Ecto neural progenitor cell (in vitro differentiated cells): ENCODE measurements at places on chromosomes 7 and 10.
A peak's percentile ranks its signal among the peaks of the same experiment; 100 is the strongest.

GRCh38 chr7:84548366-84549365, 354.1 kb upstream of the SEMA3A start:
- no peak for DNase-seq

DNA sequence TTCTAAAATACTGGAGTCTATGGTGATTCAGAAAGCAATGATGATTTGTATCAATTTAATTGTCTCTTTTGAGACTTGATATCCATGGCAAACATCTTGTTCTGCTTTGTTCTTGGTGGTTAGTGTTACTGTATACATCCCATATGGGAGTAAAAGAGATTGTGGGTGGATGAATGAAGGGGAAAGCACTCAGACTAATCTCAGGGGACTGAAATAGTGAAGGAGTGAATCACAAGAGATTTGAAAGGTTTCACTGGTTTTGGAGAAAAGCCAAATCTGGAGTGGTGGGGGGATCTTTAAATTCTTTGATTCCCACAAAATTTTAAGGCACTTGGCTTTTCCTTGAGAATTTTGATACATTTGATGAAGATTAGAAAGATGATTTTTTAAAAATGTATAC, 369.4 kb downstream of the INHBA start:
- DNase-seq, result no peak

DNA sequence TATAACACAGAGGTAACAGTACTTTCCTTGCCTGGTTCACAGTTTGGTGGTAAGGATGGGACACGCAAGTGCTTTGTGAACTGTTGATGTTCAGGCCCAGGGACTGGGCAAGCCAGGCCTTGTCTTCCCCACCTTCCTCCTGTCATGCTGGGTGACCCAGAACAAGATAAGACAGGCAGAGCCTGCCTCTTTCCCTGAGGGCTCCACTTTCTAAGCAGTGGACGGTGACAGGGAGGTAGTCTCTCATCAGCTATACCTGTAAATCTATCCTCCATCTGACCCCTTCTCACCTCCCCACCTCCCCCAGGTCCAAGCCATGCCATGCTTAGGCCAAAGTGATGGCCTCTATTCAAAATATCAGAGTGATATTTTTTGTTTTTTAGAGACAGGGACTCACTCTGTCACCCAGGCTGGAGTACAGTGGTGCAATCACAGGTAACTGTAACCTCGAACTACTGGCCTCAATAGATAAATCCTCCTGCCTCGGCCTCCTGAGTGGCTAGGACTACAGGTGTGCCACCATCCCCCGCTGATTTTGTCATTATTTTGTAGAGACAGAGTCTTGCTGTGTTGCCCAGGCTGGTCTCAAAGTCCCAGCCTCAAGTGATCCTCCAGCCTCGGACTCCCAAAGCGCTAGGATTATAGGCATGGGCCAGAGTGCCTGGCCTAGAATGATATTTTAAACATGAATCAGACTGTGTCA, 42.8 kb downstream of the PDLIM1 start:
- no peak for DNase-seq

GRCh38 chr7:133735222-133735621, 391.9 kb upstream of the LRGUK start:
- DNase-seq, result no peak

- DNase-seq, result no peak
Measured at GRCh38 chr10:10777279-10777678, 240.4 kb upstream of the CELF2 start.

DNA sequence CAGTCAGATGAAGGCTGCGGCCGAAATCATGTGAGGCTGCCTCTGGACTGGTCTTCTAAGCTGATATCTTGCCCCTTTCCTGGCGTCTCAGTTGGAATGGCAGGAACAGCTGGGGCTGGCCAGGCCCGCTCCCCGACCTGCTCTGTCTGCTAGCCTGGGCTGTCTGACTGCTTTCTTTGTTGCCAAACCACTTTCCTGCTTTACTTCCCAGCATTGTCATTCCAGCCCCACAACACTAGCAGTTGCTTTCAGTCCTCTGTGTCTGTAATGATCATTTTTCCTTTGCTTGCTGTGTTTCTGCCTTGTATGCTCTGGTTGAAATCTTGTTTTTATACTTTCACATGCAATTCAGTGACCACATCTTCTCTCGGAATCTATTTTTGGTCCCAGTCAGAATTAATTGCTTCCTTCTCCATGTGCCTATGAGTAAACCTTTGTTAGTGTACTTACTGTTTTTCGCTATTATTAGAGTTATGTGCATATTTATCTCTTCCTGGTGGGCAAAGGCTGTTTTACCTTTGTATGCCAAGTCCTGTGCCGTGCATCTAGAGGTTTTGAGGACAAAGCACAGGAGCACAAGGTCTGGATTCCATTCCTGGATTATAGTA, 21.6 kb downstream of the PRPF18 start:
- DNase-seq, result no peak

DNA sequence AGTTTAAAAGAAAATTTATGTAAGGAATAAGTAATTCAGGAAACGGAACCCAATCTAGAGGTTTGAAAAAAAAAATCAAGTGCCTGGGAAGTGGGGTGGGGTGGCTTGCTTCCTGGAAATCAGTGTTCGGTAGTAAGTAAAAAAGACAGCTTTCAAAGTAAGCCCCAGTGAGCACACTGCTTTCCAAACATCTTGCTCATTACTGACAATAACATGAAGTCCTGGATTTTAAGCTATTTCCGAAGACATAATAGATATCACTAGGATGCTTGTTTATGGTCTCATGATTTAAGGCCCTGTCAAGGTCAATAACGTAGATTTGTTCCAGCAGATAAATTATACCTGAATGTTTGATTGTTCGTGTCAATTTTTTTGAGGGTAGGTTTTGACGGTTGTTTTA, 1.3 kb downstream of the STAMBPL1 start:
- no peak for DNase-seq

DNA sequence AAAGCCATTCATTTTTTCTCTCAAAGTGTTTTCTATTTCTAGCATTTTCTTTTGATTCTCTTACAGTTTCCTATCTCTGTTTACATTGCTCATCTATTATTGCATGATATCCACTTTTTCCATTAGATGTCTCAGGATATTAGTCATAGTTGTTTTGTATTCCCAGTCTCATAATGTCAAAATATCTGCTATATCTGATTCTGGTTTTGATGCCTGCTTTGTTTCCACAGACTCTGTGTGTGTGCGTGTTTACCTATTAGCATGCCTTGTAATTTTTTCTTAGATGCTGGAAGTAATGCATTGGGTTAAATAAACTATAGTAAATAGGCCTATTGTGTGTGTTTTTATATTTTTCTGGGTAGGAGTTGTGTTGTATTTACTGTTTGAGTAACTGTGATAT, 1126.3 kb downstream of the SORCS1 start:
- DNase-seq, result no peak

GRCh38 chr7:120588416-120588815, 269.5 kb downstream of the TSPAN12 start:
- no peak for DNase-seq

DNA sequence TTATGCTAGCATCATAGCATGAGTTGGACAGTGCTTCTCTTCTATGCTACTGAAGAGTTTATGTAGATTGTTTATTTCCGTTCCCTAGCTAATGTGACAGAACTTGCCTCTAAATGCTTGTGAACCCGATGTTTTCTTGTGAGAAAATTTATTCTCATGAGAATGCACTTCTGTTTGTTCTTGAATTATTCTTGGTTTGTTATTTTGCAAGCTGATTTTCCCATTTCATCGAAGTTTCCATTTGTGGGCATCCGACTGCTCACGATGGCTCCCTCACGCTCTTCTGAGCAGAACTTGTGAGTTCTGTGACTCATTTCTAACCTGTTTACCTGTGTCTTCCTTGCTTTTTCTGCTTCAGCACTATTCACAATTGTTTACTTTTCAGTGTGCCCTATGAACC, 59.9 kb downstream of the WDFY4 start:
- no peak for DNase-seq

DNA sequence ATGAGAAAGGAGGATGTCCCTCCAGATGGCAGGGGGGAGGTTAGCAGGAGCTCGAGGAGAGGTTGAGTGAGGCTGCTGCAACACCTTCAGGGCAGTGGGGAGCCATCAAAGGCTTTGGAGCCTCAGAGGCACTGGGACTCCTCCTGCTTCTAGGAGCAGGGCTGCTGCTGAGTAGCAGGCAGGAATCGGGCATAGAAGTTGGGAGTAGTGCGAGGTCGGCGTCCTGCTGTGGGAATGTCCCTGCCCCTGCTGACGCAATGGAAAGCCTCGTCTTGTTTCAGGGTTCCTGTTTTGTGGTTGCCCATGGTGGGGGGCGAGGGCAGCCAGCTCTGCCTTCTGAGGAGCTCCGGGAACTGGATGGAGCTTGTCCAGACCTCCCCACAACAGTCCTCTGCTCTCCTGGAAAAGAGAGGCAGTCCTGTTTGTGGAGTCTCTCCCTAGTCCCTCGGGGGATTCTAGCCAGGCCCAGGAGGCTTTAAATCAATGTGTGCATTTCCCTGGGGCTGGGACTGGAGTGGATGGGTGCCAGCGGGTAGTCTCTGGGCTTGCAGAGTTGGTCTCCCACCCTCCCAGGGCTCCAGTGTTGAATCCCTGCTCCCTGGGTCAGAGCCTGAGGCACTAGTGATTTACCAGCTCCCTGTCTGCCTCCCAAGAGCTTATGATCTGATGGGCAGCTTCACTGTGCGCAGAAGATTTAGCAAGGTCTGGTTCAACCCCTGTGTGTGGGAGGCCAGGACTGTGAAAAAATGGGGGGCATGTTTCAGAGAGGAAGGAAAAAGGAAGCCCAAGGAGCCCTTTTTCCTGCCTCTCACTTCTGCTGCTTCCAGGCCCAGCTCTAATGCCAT, 98.7 kb upstream of the PPIF start:
- no peak for DNase-seq

GRCh38 chr10:103897241-103897774, 20.7 kb downstream of the STN1 start:
- no peak for DNase-seq

- DNase-seq, result no peak
Measured at GRCh38 chr10:115050375-115051010, 42.7 kb upstream of the ATRNL1 start.

DNA sequence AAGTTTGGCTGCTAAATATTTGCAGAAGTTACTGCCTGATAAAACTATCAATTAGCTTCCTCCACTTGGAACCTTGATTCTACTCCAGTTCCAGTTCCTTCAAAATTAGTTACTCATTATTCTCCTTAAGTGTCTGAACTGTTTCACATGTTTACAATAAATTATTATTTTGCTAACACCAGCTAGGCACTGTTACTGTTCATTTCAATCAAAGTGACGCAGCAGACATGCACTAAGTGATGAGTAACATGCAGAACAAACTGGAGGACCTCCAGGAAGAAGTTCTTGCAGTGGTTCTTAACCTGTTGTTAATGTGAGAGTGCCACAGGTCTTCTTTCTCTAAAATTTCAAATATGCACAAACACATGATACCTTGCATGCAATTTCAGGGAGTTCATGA, 491.8 kb upstream of the SEMA3A start:
- no peak for DNase-seq

DNA sequence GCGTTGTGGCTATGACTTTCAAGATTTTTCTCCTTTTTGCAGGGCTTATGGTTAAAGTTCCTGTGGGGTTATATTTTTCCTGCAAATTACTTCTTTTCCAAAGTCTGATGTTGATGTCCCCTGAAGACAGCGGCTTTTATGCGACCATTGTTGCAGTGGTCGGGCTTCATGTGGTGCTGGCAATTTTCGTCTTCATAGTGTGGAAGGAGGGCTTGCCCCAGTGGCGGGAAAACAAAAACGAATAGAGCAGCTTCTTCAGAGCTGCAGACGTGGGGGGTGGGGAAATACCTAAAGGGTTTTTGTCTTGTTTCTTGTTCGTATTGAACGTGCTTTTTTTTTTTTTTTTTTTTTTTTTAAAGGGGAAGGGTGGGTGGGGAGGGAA, 53.8 kb downstream of the MCMBP start:
- DNase-seq, result peak; percentile 67

DNA sequence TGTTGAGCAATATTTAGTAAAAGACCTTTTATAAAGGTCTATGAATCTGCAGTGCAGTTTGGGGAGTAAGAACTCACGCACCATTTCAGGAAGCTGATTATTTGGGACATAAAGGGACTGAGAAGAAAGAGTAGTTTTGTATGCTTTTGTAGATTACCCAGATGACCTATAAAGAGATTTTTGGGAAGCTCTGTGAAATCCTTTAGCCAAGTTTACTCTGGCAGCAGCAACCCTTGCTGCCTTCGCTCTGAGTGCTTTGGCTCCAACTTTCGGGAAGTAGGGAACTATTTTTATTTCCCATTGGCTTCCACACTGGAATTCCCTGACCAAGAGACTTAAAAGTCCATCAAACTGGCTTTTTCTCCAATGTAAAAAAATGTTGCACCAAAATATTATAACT, 1110.1 kb upstream of the PHF14 start:
- no peak for DNase-seq

GRCh38 chr7:6650086-6650485, 13.0 kb downstream of the ZNF316 start:
- DNase-seq, result no peak

GRCh38 chr7:72538147-72538546, 126.0 kb upstream of the CALN1 start:
- no peak for DNase-seq

DNA sequence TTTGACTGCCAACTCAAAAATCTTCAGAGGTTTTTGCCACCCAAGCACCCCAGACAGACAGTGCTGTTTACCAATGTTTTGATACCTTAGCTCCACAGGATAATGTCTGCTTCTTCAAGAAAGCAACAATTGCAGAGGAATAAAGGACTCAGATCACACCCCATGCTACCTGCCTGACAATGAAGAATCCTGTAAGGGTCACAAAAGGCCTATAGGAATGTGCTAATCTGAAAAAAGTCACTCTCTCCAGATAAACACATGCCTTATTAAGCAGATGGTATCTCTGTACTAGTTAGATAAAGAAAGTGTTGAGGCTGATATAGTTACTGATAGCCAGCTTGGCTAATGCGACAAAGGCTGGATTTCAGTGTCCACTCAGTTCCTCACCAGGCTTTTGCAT, 1076.7 kb upstream of the SORCS1 start:
- DNase-seq, result no peak

- peak; percentile 79 for DNase-seq
Measured at GRCh38 chr7:55593515-55594318, 21.4 kb upstream of the VOPP1 start.

- no peak for DNase-seq
Measured at GRCh38 chr10:119233821-119234220, 26.4 kb downstream of the GRK5 start.

DNA sequence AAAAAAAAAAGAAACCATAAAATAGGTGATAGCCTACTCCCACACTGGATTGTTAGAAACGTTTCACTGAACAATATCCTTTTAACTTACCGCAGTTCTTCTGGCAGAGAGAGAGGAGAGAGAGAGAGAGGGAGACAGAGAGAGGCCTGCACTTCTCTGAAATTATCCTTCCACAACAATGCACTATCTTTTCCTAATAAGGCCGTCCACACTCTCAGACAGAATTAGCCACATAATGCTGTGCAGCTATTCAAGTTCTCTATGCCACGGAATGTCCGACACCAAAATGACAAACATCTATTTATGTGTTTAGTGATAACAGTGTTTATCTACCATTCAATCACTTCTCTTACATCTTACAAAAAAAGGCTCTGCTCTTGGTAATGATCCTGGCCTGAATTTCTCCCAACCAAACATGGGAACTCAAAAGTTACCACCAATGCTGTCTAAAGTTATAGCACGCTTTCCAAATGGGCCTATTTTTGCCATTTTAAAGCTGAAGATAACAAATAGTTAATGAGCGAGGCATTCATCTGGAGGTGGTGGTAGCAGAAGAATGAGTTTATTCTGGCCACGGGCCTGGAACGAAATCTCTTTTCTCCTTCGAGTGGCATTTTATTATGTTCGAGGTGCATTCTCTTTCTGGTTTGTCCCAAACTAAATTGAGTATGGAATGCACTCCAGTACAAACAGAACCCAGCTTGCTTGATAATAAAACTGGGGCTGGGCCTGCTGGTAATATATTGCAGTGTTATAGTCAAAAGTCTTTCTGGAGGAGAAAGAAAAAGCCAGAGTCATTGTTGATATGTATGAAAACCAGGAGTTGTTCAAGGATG, 160.2 kb upstream of the SVIL start:
- DNase-seq, result no peak
